Stimulated activated CD8-positive, alpha-beta memory T cell treated with anti-CD3 and anti-CD28 coated beads, Interleukin-4, amount 100 ng/mL, for 1 hour (primary cell): ENCODE measurements at places on chromosomes 6 and 20.

- DNase-seq = no peak
Measured at GRCh38 chr6:127967708-127968107, 66.8 kb upstream of the THEMIS start.

DNA sequence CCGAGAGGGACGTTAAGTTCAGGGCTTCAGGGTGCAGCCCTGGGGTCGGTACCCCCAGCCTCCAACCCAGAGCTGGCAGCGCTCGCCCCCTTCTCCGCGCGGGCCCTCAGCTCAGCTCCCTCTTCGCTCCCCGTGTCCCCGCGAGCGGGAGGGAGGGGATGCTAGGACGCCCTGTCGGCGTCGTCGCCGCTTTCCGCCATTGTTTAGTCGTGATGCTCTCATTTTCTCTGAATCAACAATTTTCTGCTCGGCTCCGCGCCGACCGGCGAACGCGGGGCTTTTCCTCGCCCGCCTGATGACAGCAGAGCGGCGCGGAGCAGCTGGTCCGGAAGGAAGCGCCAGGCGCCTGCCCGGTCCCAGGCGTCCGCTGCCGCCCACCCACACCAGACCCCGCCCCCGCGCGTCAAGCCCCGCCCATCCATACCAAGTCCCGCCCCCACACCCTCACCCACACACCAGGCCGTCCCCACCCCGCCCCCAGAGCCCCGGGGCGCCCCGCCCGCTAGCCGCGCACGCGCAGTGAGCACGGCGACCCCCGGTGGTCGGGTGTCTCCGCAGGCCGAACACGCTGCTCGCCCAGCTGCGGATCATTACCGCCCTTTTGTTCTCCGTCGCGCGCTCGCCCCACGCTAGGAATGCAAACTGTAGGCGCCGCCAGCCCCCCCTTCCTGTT lies 50.1 kb upstream of the SLC32A1 start:
- peak; percentile 21 for DNase-seq

- no peak for DNase-seq
Measured at GRCh38 chr6:14549304-14549770, 431.8 kb downstream of the CD83 start.

GRCh38 chr20:41063442-41063841 lies 34.8 kb downstream of the TOP1 start:
- no peak for DNase-seq

DNA sequence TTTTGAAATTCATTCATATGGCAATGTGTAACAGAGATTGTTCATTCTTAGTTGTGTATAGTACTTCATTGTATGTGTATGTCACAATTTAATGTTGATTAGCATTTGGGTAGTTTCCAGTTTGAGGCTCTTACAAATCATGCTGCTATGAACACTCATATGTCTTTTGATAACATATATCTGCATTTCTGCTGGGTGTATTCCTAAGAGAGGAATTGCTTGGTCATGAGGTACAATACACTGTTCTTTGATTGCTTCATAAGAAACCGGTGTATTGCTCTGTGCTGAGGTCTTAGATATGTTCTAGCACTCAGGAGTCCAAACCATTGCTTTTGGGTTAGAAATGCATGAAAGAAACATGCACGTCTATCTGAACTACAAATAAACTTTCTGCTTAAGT lies 492.9 kb upstream of the JAG1 start:
- DNase-seq = no peak

- DNase-seq = no peak
Measured at GRCh38 chr6:23735151-23735550, 390.9 kb upstream of the NRSN1 start.

GRCh38 chr6:52420668-52421358 lies 671 bp downstream of the EFHC1 start:
- no peak for DNase-seq

GRCh38 chr20:59253325-59253724 lies 47.1 kb upstream of the EDN3 start:
- DNase-seq = no peak

DNA sequence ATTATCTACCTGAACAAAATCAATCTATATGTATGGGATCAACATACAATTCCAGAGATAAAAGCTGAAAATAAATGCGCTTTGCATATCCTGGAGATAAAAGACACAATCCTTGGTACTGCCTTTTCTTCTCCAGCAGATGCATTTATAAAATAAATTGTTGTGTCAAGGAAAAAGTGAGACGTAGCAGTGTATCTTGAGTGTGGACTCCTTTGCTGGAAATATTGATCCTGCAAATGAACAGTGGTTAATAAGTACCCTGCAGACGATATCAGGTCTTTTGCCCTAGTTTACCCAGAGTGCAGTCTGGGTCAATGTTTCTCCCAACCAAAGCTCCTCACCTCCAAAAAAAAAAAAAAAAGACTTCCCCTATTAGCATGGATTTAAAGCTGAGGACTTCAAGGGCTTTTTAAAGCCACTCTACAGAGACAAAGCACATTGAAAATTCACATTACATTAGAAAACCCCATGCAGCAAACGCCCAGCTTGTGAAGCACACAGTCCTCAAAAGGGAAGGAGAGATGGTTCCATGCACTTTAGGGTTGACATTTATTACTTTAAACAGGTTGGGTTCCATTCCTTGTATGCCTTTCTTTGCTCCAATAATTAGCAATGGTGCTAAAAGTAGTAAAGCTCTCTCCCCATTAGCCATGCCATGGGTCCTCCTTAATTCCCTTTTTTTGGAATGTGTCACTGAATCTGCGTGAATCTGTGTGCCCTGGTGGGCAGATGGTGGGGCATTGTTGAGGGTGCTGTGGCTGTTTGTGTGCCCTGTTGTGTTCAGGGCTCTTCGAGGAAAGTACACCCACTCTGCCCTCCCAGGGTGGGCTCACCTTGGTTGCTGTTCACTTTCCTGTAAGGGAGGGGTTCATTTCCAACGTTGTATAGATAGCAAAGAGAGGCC lies 21.1 kb downstream of the FOXA2 start:
- no peak for DNase-seq

- DNase-seq = no peak
Measured at GRCh38 chr20:4136078-4136966, 121.0 kb upstream of the RNF24 start.

- DNase-seq = no peak
Measured at GRCh38 chr20:59835448-59836395, 97.7 kb downstream of the SYCP2 start.

GRCh38 chr6:36116066-36116864 lies 14.0 kb upstream of the MAPK13 start:
- DNase-seq = no peak

GRCh38 chr6:119273272-119274196 lies 76.0 kb downstream of the MAN1A1 start:
- DNase-seq = no peak

DNA sequence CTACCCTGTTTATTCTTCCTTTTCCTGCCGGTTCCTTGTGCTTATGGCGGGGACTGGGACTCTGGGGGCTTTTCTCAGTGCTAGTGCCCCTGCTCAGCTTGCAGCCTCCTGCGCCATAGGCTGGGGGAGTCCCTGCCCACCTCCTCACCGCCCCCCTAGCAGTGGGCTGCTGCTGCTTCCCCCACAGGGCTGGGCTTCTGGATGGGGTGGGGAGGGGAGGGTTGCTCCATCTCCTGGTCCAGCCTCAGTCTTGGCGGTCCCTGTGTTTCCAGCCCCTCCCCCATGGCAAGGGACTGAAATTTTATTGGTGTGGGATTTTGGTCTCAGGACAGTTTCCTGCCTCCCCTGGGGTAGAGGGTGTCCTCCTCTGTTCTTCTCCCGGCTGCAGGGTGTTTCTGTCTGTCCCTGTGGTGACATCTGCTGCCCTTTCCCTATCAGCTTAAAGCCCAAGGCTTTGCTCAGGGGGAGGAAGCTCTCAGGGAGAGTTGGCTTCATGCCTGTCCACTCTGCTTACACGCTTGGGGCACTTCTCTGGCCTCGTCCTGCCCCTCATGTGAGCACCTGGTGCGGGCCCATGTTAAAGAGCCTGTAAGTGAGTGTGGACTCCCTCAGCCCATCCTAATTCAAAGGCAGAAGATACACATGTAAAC lies 100.6 kb downstream of the HIVEP1 start:
- DNase-seq = no peak

DNA sequence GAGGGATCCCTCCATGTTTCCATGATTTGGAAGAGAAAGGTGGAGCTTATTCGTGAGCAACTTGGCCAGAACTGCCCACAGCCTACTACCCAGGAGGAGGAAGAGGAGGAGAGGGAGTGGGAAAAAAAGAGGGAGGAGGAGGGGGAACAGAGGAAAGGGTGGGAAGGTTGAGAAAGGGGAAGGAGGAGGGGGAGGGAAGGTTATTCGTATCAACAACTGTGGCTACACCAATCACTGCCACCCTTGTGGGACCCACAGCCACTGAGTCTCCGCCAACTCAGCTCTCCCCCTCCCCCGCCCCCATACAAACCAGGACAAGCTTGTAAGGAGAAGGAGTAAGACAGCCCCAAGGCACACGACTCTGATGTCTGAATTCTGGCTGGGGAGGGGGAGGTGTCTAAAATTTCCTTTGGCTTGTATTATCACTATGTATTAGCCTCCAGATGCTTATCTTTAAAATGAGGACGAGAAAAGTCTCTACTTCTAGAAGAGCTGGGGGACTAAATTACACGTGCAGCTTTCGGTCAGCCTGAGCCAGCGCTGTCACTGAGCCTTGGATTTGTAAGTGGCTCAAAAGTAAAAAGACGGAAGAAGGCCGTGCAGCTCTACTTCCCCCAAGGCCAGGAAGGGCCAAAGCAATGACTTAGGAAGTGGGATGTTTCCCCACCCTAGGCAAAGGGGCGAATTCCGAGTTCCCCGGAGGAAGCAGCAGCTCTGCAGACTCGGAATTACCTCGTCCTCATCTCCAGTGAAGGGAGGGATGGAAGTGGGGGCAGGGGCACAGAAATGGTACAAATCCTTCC lies 1.0 kb downstream of the FKBP1A start:
- no peak for DNase-seq

GRCh38 chr20:53738945-53739798 lies 145.5 kb upstream of the ZNF217 start:
- no peak for DNase-seq

DNA sequence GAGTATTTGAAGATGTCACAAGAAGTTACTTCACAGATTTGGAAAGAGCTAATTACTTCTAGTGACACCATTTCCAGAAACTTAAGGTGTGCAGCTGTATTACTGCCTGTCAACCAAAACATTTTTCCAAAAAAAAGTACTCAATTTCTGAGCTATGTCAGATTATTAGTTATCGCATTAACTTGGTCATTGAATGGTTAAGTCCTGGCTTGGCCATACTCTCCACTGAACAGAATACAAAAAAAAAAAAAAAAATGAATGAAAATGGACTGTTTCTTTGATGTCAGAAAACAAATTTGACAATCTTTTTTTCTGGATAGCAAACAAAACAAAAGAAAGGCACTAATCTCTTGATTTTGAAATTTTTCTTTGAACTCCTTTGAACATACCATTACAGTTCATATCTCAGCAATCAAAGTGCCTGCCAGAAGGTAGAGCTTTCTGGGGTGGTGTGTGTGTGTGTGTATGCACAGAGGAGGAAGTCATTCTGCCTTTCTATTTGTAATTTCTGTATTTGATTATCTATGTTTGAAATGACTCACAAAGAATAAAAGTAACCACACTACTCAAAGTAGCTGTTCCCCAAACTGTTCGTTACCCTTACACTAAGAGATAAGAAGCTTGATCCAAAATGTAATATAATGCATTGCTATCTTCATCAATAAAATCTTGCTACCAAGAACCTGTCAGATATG lies 210.8 kb upstream of the FUT9 start:
- DNase-seq = no peak

- DNase-seq = no peak
Measured at GRCh38 chr6:161079566-161080262, 88.1 kb downstream of the MAP3K4 start.

DNA sequence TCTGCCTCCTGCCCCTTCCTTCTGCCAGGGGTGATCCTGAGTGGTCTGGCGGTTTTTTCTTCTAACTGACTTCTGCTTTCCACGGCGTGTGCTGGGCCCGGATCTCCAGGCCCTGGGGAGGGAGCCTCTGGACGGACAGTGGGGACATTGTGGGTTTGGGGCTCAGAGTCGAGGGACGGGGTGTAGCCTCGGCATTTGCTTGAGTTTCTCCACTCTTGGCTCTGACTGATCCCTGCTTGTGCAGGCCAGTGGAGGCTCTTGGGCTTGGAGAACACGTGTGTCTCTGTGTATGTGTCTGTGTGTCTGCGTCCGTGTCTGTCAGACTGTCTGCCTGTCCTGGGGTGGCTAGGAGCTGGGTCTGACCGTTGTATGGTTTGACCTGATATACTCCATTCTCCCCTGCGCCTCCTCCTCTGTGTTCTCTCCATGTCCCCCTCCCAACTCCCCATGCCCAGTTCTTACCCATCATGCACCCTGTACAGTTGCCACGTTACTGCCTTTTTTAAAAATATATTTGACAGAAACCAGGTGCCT lies 10.2 kb downstream of the SLC29A1 start:
- DNase-seq = no peak

DNA sequence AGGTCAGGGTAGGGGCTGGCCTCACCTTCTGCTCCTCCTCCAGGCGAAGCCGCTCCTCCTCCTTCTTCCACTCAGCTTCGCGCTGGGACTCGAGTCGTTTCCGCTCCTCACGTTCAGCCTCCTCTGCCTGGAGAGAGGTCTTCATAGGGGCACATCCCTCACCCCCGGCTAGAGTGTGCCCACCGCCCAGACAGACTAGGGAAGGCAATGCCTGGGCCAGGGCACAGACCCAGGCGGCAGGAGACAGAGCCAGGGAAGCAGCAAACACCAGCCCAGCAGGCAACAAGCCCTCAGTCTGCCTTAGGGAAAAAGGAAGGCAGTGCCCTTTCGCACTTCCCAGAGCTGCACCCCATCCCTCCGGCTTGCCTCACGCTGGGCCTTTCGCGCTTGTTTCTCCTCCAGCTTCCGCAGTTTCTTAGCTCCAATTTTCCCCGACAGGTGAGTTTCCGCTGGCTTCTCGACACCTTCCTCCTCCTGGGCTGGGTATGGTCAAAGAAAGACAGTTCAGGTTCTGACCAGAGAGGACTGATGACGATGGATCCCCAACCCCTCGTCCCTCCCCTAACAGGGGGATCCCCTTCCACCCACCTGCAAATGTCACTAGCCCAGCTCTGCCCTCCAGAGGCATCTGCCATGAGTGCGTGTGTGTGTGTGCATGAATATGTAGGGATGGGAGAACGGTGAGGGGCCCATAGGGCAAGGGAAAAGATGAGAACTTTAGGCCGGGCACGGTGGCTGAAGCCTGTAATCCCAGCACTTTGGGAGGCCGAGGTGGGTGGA lies 4.3 kb downstream of the DDRGK1 start:
- DNase-seq = no peak

- DNase-seq = no peak
Measured at GRCh38 chr6:55108134-55109130, 65.9 kb upstream of the HCRTR2 start.

GRCh38 chr6:7201732-7202541 lies 94.2 kb downstream of the RREB1 start:
- DNase-seq = no peak

- no peak for DNase-seq
Measured at GRCh38 chr6:141401851-141402250, 730.9 kb upstream of the GJE1 start.

DNA sequence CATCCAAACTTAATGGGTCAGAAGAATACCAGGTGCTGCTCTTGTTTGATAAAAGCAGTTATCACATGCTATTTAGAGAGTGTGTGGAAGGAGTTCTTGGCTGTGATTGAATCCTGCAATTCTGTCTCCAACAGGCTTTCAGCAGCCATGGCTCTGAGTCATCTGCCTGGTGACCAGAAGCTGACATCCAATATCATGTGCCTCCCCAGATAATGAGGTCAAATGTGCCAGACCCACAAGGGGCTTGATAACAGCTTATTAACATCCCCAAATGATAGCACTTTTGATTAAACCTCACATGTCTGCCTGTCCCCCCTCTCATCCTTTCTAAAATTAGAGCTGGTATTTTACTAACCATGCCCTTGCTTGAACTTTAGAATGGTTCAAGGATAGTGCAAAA lies 175.7 kb upstream of the PLN start:
- no peak for DNase-seq
